Lung (tissue), 17 donors: ENCODE measurements at places on chromosomes 1 and 21. TPM values are rescaled to one million over a fixed set of nuclear protein-coding genes. Genes with fewer than 3 reads are reported as not detected.

DNA sequence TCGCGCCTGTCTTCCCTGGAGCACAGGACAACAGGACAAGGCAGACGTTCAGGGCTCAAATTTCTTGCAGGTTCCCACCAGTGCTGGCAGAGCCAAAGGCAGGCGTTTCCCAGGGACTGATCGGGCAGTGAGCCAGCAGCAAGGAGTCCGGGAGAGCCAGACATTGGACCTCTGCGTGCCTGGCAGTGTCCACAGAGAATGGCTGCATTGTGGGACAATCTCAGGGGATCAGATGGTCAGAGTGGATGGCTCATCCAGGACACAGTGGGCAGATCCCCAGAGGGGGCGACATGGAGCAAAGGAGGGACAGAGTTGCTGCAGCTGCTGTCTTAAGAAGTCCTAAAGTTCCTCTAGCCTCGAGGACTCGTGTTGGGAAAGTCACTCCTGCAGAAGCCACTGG, 4.6 kb downstream of the TMEM63A start:
- peak; percentile 78 for DNase-seq

The GBP2 gene
- total RNA-seq = 17.2 TPM

GRCh38 chr1:55886856-55887712, 671.9 kb upstream of the USP24 start:
- DNase-seq = peak; percentile 40

- no peak for DNase-seq
Measured at GRCh38 chr21:17848228-17848627, 29.1 kb upstream of the C21orf91 start.

- peak; percentile 60 for DNase-seq
Measured at GRCh38 chr1:67407498-67407897, 22.7 kb downstream of the SERBP1 start.

DNA sequence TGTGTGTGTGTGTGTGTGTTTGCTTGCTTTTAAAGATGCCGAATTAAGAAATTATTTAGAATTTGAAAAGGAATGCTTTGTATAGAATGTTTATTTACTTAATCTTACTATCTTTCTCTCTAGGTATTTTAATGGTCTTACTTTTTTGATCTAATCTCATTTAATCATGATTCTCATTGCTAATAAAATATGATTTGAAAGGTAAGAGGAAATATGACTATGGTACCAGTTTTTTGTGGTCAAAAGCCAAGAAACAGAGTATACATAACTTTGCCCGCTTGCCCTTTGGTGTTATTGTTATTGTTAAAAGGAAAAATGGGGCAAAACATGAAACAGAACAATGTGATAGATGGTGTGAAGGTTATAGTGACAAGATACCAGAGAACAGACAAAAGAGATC, 74.6 kb downstream of the RPS6KC1 start:
- DNase-seq = no peak

DNA sequence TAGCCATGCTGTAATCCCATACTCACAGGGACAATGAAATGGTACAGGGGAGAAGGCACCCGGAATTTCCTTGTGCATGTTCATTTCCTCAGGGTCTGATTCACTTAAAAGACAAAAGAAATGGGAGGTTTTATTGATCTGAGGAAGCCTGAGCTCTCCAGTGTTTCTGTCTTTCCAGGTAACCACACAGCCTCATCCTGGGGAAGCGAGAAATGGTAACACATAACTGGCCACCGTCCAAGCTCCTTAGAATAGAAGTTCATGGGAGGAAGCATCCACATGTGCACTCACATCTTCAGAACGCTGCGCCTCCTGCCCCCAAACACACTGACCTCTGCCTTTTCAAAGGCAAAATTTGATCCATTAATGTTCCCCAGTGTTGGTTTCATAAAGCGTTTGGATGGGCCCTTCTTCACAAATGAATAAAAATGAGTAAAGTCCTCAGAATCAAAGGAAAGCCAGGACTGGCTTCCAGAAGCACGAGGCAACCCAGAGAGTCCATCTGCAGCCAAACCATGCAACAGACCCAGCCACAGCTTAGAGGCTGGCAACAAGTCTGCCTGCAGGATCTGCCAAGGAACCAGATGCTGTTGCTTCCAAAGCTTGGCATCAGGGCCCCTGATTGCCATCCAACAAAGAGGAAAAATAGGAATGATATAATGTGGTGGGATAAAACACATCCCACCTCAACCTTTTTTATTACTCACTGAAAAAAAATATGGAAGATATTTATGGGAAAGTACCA, 120.3 kb downstream of the ZBTB18 start:
- DNase-seq = no peak

DNA sequence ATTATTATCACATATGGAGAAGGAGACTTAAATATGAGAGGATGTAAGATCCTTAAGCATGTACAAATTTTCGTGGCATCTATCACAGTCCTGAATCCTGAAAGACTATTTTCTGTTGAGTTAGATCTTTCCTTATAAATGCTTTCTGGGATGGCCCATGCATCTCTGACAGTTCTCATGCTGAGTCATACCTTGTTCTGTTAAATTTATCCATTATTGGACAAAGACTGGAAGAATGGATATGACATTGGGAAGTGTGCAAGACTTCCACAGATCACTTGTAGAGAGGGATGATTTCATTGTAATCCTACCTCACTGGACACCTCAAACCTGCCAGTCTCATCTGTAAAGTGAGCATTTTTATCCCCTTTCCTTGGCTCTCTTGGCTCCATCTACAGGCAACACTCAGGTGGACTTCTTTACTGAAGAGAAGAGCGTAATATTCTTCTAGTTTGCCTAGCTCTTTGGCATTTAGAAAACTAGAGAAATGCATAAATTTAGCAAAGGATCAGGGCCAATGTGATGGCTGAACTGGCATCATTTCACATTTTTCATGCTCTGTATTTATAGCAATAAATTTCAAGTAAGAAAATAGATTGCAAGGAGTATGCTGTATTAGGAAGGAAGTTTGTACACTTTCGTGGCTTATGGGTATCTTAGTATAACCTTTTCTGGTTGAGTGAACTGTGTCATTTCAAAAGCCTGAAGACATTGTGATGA, 128.2 kb downstream of the NFIA start:
- DNase-seq = no peak

The SPRR4 gene
- total RNA-seq = not detected

The PTAFR gene
- 37.3 TPM for total RNA-seq

DNA sequence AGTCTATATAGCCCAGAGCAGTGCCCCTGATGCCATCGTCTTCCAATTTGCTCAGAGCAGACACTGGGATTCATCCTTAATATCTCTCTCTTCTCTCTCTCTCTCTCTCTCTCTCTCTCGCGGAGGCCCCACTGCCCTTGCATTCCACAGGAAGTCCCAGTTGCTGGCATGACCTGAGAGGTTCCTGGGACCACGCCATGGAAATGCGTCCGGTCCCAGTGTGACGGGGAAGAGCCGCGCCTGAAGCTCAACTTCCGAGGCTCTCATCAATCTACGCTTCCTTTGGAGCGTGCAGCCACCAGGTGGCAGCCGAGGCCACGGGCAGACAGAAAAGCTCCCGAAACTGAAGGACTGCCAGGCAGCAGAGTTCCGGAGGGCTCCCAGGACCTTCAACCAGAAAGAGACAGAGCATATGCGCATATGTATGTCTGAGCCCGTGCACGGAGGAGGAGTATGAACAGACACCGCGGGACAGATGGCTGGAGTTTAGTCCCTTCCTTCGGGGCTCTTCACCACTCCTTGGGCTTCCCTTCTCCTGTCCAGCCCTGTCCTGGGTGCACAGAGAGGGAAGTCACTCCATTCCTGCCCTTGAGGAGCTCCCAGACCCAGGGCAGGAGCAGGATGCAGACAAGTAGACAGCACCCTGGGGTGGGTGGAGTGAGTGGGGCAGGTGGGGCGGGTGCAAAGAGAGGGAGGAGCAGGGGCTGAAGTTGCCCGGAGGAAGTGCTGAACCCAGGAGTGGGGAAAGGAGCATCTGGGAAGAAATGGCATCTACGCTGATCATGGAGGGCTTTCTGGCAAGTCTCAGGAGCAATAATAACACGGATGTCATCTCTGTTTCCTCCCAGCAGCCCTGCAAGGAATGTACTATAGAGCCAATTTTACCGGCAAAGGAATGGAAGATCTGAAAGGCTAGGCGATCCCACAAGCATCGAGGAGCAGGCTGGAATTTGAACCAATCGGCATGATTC, 10.5 kb downstream of the PDZK1IP1 start:
- peak; percentile 97 for DNase-seq

The TIMM17A gene
- 25.9 TPM for total RNA-seq

The GPR25 gene
- total RNA-seq = 1.0 TPM

The TP53BP2 gene
- total RNA-seq = 94.2 TPM

- no peak for DNase-seq
Measured at GRCh38 chr1:98389809-98390208, 271.7 kb upstream of the SNX7 start.

- no peak for DNase-seq
Measured at GRCh38 chr1:177315261-177315660, 144.5 kb downstream of the BRINP2 start.

DNA sequence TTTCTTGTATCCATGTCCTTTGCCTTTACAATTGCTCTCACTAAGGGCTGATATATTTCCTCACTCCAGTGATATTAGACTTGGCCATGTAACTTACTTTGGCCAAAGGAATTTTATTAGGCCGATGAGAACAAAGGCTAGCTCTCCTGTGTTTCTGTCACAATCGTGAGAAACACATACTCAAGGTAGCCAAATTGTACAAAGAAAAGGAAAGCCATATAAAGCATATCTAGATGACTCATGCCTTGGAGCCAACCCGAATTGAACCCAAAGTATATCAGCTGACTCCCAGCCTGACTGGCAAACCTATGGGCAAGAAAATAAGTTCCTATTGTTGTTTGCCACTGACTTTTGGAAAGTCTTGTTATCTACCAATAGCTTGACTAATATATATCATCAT, 371.7 kb upstream of the LRRC7 start:
- DNase-seq = no peak

- no peak for DNase-seq
Measured at GRCh38 chr1:107225706-107226105, 84.9 kb downstream of the NTNG1 start.

DNA sequence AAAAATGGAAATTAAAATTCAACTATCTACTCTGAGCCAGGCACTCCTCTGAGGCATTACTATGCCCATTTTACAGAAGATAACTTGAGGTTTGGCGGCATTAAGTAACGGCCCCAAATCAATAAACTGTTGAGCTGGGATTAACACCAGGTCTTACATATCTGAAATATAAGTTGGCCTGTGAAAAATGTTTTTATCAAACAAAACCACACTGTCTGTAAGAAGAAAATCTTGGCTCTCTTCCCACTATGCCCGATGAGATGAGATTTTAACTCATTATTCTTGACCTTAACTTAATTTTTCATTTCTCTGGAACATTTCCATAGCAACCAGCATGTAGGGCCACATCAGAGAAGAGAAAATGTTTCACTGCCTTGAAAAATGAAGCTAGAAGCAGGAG, 21.8 kb downstream of the RC3H1 start:
- DNase-seq = peak; percentile 58

DNA sequence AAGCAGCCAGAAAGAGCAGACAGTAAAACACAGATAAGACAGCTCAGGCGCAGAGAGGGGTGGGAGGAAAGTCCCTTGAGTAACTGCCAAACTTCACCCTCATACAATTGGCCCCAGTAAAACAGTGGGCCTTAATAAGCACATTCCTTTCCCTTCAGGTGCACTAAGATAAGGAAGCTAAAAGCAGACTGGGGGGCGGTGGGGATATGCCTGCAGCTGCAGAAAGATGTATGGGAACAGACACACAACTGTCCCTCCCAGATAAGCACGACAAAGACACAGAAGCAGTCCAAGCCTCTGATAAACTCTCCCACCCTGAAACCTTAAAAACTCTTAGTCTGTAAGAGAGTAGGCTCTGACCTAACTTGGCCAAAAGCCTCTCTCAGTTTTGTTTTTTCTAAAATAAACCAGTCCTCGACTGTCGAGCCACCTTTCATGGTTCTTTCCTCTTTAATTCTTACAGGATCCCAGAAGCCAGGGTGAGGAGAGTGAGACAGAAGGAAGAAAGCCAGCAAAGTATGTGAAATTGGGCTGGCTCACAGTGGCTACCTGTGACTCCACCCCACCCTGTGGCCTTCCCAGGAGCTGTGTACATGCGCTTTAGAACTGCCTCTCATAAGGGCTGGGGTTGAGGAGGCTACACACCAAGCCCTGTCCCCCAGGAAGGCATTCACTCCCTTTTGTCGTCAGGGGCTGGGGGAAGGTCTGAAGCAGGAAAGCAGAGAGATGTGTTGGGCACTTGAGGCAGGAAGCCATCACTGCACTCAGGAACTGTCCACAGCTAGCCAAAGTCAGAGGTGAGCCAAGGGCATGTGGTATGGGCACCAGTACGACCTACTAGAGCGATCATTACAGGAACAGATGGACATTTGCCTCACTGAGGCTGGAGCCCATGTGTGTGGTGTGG, 4.6 kb downstream of the PGLYRP4 start:
- DNase-seq = no peak

DNA sequence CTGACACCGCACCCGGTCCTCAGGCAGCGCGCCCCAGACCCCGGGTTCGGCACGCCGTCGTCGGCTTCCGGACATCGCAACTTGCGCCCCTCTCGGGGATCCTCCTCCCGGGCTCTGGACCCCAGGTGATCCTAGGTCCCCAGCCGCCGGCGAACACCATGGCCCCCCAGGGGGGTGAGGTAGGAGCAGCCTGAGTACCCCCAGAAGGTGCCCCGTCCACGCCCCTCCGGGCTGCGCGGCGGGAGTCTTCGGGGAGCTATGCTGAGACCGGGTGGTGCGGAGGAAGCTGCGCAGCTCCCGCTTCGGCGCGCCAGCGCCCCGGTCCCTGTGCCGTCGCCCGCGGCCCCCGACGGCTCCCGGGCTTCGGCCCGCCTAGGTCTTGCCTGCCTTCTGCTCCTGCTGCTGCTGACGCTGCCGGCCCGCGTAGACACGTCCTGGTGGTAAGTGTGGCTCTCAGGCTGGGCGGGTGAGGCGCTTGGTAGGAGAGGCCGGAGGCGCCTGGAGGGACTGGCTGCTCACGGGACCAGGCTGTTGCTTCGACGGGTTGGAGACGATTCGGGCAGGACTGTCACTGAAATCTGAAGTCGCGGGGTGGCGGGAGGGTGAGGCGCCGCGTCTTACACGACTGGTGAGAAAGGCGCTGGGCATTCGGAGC, 367 bp downstream of the WNT2B start:
- peak; percentile 36 for DNase-seq

The MROH9 gene
- 3.5 TPM for total RNA-seq
